ENCODE measurements at places on chromosomes 2 and 18.

- peak; percentile 14 for DNase-seq
Measured at GRCh38 chr2:168119515-168120141, 127.8 kb downstream of the STK39 start.

- no peak for DNase-seq
Measured at GRCh38 chr2:134120406-134120732, 133.5 kb upstream of the MGAT5 start.

- no peak for DNase-seq
Measured at GRCh38 chr2:58098254-58099095, 51.9 kb downstream of the VRK2 start.

GRCh38 chr2:75287624-75288316 lies 88.5 kb upstream of the TACR1 start:
- no peak for DNase-seq
